Stimulated activated CD8-positive, alpha-beta memory T cell treated with anti-CD3 and anti-CD28 coated beads, Interleukin-2, amount 100 ng/mL, for 48 hours (primary cell): ENCODE measurements at places on chromosomes 6 and 20.

DNA sequence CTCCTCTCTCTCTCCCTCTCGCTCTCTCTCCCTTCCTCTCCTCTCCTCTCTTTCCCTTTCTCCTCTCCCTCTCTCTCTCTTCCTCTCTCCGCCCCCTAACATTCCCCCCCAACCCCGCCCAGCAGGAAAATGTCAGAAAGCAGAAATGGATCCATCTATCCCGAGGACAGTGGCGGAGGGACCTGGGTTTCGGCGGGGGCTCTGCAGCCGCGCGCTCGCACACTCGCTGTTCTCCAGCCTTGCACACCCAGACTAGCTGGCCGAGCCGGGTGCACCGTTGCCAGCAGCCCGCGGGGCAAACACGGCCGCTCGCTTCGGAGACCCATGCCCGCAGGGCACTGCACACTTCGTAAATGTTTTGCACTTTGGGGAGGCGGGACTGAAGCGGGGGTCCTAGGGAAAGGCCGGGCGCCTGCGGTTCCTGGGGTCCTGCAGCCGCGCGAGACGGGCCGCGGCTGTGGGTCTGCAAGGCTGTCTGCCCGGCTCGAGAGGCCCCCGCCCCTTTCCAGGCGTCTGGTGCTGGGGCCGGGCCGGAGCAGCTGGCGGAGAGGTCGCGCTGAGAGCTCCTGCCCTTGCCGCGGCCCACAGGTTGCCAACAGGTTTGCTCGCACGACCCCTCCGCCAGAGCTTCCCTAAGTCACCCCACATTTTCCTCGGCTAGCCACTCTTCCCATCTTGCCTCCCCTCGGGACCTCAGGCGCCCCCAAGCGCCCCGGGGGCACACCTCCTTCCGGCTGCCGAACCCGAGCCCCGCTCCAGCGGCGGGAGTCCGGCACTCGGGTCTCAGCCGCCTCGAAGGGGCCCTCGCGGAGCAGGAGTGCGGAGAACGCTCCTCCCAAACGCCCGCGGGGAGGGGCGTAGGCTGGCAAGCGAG is 818 bp upstream of the MDGA1 start:
- DNase-seq, result peak; percentile 44

DNA sequence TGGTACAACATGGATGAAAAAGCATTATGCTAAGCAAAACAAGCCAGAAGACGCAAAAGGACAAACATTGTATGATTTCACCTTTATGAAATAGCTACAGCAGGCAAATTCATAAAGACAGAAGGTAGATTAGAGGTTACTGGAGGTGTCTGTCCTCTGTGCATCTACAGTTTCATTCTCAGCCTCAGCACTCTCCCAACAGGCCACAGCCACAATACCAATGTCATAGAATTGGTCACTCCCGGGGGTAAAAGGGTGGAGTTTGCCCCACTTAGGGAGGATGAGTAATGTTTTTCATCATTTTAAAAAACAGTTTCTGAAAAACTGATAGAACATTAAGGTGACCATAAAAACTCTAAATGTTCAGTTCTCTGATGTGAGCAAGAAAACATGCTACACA is 17.2 kb upstream of the TMX4 start:
- DNase-seq, result no peak

GRCh38 chr6:162203287-162203686 is 524.3 kb downstream of the PRKN start:
- no peak for DNase-seq

GRCh38 chr20:19074828-19075516 is 137.5 kb upstream of the SLC24A3 start:
- DNase-seq, result no peak

- DNase-seq, result no peak
These were observed 61.1 kb downstream of the PFDN4 start for GRCh38 chr20:54268941-54269340.
